ENCODE measurements at places on chromosomes 11 and 22.
A peak's percentile ranks its signal among the peaks of the same experiment; 100 is the strongest.

DNA sequence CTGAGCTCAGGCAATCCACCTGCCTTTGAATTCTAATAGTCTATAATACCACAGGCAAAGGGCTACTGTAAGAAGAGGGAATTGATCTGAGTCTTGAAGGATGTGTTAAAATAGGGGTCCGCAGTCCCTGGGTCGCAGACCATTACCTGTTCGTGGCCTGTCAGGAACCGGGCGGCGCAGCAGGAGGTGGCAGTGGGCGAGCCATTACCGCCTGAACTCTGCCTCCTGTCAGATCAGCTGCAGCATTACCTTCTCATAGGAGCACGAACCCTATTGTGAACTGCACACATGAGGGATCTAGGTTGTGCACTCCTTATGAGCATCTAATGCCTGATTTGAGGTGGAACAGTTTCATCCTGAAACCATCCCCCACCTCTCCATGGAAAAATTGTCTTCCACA is 11.5 kb upstream of the TMEM123 start:
- no peak for DNase-seq

- DNase-seq: no peak
Observed at GRCh38 chr11:59629996-59630395, 14.4 kb upstream of the OSBP start.

DNA sequence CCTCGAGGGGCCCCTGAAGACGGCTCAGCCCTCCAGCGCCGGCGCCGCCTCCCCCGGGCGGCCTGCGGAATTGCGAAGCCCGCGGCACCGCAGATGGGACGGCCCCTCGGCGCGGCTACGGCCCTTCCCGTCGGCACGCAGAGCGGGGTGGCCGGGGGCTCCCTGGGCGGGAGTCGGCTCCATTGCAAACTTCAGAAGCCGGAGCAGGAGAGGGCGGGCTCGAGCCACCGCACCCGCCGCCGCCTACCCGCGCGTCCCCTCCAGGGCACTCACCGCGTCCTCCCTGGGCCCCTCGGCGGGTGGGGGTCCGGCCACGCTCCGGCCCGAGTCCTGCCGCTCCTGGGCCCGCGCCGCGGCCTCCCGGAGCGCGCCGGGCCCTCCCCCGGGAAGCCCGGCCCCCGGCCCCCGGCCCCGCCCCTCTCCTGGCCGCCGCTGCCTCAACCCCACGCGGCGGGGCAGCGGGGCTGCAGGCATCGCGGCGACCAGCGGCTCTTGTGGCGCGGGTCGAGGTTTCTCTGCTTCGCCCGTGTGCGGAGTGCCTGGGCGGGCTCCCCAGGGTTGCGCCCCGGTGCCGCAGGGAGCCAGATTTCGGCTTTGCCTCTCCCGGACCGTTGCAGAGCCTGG is at the start of gene PACSIN3:
Gene PACSIN3, minus strand, starts transcription at position 359 of the 624 bp plus-strand sequence. CDS start 3,707 bp downstream, outside the sequence.
- peak; percentile 62 for DNase-seq

GRCh38 chr22:48734961-48735360 is 1092.7 kb downstream of the BRD1 start:
- DNase-seq: no peak

GRCh38 chr11:115193914-115194801 is 310.1 kb downstream of the CADM1 start:
- DNase-seq: no peak

GRCh38 chr22:19696504-19697276 is 17.6 kb upstream of the SEPTIN5 start:
- no peak for DNase-seq

DNA sequence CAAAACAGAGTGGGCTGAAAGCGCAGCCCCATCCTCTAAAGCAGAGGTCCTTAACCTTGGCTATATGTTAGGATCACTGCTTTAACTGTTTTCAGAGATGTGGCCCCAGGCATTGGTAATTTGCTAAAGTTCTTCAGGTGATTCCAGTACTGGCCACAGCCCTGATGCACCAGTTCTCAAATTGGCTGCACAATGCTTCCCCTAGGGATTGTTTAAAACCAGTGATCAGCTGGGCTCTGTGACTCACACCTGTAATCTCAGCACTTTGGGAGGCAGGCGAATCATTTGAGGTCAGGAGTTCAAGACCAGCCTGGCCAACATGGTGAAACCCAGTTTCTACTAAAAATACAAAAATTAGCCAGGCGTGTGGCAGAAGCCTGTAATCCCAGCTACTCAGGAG is 8.4 kb upstream of the IRAG1 start:
- DNase-seq: no peak

DNA sequence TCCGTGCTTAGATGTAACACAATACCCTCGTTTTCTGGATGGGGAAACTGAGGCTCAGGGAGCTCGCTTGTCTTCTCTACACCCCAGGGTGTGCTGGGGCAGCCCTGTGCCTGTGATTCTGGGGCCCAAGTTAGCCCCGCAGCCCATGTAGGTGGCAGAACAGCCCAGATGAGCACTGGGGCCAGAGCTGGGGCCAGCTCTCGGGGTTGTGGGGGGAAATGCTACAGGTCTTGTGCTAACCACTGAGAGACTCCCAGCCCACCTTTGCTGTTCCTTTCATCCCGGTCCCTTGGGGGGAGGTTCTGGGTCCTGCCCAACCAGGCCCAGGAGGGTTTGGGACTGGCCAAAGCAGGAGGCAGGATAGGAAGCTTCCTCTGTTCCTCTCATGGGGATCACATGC is 13.5 kb downstream of the MYEOV start:
- DNase-seq: no peak

DNA sequence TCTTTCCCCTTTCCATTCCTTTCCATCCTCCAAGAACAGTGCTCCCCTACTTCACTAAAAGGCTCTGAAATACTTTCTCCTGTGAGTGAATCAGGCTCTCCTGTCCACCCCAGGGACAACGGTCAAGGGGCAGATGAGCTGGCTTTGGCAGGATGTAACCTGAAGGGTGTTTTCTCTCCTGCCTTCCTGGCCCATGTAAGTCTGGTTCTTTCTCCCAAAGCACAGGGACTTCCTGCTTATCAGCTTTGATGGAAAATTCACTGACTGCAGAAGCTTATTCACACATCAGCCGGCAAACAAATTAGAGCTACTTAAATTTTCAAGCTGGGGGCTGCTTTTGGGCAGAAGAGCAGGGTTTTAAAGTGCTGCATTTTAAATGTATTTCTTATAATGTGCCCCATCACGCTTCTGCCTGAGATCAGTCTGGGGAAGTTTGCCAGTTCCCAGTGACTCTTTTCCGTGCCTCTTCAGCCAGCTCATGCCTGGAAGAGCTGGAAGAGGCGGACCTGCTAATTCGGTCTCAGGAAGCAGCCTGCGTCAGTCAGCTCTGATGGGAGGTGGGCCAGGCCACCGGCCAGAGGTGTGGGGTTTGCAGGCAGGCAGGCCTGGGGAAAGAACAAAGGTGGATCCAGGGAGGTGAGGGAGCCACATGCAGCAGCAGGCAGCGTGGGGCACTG is 140.4 kb upstream of the TBCEL start:
- DNase-seq: no peak

- peak; percentile 87 for DNase-seq
Observed at GRCh38 chr11:60970369-60970774, 1.1 kb upstream of the CD6 start.

GRCh38 chr11:37411289-37411688 is 813.3 kb upstream of the RAG2 start:
- DNase-seq: no peak

GRCh38 chr11:91624021-91624420 is 600.6 kb upstream of the FAT3 start:
- no peak for DNase-seq

DNA sequence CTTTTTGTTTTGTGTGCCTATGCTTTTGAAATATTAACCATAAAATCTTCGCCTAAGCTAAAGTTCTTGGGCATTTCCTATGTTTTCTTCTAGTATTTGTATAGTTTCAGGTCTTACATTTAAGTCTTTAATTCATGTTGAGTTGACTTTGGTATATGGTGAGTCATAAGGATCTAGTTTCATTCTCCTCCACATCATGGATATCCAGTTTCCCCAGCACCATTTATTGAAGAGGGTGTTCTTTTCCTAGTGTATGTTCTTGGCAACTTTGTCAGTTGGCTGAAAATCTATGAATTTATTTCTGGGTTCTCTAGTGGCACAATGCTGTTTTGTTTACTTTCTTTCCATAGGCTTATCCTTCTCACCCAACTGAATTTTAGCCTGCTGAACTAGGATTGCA is 49.0 kb downstream of the CTSC start:
- no peak for DNase-seq

- DNase-seq: no peak
Observed at GRCh38 chr11:47667135-47667534, 24.8 kb upstream of the MTCH2 start.

- no peak for DNase-seq
Observed at GRCh38 chr11:116061322-116061721, 557.1 kb upstream of the CADM1 start.

GRCh38 chr22:38735126-38735464 is 20.7 kb downstream of the SUN2 start:
- no peak for DNase-seq

GRCh38 chr11:69996451-69996850 is 81.7 kb upstream of the ANO1 start:
- no peak for DNase-seq

- no peak for DNase-seq
Observed at GRCh38 chr11:125173556-125173955, 9.0 kb downstream of the PKNOX2 start.

DNA sequence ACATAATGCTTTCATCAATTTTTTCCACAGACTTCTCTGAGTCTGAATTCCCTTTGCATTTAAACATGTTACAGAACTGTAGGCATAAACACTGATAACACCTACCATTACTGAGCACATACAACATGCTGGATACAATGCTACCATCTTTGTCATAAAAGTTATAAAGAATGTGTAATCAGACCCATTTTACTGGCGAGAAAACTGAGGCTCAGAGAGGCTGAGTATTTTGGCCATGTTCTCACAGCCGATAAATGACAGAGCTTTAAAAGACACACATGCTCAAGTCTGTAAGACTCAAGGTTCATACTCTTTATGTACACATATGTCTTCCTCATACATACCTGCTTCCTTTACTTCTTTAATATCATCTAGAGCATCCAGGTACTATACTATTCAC is 2.6 kb downstream of the RRAS2 start:
- DNase-seq: no peak

GRCh38 chr11:8717876-8718753 is 35.5 kb downstream of the RPL27A start:
- DNase-seq: no peak

- DNase-seq: peak; percentile 45
Observed at GRCh38 chr11:123302751-123303195, 107.7 kb upstream of the CLMP start.

DNA sequence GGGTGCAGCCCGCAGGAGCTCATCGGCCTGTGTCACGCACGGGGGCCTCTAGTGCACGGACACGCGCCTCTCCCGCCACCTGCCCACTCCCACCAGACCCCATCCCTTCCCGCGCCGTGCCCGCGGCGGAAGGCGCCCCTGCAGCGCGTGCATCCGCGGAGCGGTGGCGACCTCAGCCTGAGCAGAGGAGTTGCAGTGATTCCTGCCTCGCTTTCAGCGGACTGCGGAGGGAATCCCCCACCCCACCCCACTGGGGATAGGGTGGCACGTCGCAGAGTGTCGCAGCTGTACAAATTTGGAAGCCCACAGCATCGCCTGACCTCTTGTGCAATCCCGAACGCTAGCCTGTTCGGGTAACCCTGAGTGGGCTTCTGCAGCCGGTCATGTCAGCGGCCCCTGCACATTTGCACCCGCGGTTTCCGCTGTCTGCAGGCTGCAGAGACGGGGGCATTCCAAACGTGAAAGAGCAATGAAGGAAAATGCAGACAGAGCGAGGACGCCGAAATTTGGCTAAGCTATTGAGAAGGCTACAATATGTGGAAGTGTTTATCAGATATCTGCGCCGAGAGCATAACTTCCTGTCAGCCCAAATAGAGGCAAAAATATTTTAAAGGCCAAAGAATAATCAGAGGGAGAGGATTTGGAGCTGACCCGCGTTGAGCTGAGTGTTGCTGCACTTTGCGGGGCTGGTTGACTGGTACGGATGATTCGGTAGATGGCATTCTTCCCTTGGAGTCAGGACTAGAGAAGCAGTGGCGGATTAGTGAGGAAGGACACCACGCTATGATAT is 617 bp upstream of the ARHGAP20 start:
- DNase-seq: no peak

DNA sequence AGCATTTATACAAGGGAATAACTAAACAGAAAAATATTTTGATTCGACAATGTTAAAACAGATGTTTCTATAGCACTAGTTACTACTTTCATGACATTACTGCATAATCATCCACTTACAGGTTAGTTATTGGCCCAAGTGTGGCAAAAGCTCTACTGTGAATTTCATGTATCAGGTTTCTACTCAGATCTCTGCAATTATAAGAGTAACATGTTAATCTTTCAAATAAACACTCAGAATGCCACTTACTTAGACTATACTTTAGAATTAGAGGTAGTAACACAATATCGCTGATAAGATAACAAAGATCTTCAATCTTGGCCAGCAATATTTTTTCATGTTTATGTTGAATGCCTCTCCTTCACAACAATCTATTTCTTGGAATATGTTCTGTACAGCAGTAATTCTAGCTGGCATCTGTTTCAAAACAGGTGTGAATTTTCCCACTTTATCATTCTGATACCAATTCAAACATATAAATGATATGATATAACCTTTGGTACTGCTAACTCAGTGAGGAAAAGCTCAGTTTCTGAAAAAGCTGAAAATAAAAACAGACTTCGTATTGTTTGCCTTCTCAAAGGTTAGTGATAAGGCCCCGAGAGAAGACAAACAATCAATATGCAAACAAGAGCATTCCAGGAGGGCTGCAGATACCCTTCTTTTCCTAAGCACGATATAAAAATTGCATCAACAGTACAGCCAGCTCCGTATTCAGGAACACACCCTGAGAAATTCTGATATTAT is 11.0 kb upstream of the CCDC34 start:
- DNase-seq: no peak

DNA sequence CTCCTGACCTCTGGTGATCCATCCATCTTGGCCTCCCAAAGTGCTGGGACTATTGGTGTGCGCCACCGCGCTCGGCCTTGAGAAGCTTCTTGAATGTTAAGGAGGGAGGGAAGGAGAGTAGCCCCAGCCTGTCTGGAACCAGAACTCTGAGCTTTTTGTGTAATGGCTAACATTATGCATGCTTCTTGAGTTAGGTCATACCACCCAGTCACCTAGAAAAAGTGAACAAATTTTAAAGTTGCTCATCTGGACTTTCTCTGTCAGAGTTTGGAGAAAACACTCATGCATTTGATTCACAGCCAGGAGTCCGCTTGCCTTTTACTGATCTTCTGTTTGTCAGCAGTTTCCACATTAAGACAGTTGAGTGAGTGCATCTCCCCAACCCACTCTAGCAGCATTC is 82.1 kb downstream of the PPP6R3 start:
- no peak for DNase-seq

DNA sequence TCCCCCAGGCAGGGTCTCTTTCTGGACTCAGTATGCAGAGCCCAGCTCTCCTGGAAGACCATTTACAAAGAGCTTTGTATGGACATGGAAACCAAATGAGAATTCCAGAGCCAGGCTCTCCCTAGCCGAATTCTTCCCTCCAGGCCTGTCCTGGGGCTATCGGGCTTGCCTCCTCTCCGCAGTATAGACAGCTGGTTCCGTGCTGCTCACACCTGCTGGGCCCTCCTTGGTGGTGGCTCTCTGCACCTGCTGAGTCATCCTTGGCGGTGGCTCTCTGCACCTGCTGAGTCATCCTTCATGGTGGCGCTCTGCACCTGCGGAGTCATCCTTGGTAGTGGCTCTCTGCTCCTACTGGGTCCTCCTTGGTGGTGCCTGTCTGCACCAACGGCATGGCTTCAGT is 743.5 kb downstream of the BRD1 start:
- no peak for DNase-seq

GRCh38 chr22:32964411-32965057 is 93.6 kb downstream of the SYN3 start:
- DNase-seq: no peak

All from activated CD4-positive, alpha-beta T cell treated with anti-CD3 and anti-CD28 coated beads, Interleukin-2, amount 50 U/mL, for 48 hours (primary cell).